Activated B cell treated with CpG ODN at 0.5 μM for 24 hours (primary cell): ENCODE measurements at places on chromosomes 2 and 18. TPM values are rescaled to one million over a fixed set of nuclear protein-coding genes. Genes with fewer than 3 reads are reported as not detected.

The SIX3 gene
- not detected in 2 replicates for total RNA-seq

The DQX1 gene
- total RNA-seq = 0.51 and 0.73 TPM in 2 replicates

The ITPRID2 gene
- total RNA-seq = 20.0 and 33.9 TPM in 2 replicates

The IFIH1 gene
- total RNA-seq = 61.8 and 63.0 TPM in 2 replicates

The CBLN2 gene
- 0.09 TPM in 1 of 2 replicates, not detected in the other for total RNA-seq

The IGFBP5 gene
- not detected in 2 replicates for total RNA-seq

The TXNDC2 gene
- 0.13 and 0.54 TPM in 2 replicates for total RNA-seq

The IL1RN gene
- 0.32 TPM in 1 of 2 replicates, not detected in the other for total RNA-seq

The SERPINB4 gene
- total RNA-seq = not detected in 2 replicates

The PPIG gene
- total RNA-seq = 68.0 and 69.8 TPM in 2 replicates
